AML-193 (cell line): ENCODE measurements at places on chromosomes 2 and 18.

DNA sequence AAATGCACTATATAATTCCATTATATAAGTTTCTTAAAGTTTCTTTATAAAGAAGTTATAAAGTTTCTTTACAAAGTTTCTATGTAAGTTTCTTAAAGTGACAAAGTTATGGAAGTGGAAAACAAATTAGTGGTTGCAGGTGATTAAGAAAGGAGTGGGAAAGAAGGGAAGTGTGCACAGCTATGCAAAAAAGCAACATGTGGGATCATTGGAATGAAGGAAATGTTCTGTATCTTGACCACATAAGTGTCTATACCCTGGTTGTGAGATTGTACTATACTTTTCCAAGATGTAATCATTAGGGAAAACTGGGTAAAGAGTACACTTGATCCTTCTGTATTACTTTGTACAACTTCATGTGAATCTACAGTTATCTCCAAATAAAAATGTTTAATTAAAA lies 1541.1 kb downstream of the LRP1B start:
- no peak for DNase-seq

GRCh38 chr2:160415991-160416390 lies 77.6 kb downstream of the RBMS1 start:
- no peak for DNase-seq

DNA sequence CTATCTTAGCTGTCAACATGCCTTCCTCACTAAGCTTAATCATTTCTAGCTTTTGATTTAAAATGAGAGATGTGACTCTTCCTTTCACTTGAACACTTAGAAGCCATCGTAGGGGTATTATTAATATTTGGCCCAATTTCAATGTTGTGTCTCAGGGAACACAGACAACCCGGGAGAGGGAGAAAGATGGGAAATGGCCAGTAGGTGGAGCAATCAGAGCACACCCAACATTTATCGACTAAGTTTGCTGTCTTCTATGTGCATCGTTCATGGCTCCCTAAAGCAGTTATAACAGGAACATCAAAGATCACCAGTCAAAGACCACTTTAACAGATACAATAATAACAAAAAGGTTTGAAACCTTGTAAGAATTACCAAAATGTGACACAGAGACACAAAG lies 110.2 kb downstream of the OLA1 start:
- peak; percentile 0 for DNase-seq

GRCh38 chr18:68721681-68722583 lies 7.0 kb upstream of the TMX3 start:
- DNase-seq, result no peak
